ENCODE measurements at places on chromosomes 4 and X.

DNA sequence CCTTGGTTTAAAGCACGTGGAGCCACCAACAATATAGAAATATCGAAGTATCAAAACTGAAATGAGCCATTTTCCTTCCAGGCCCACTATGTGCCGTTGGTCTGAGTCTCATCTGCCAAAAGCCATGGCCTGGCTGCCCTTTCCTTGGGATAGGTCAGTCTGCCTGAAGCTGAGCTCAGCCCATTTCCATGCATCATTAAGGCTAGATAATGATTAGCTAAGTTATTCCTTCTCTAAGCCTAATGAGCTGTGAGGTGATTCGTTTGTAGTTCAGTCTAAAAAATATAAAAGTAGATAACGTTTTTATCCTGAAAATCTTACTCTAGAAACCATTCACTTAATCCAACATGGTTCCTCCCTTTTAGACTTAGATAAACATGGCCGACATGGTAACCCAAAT is 936.2 kb upstream of the LCORL start:
- DNase-seq = no peak

DNA sequence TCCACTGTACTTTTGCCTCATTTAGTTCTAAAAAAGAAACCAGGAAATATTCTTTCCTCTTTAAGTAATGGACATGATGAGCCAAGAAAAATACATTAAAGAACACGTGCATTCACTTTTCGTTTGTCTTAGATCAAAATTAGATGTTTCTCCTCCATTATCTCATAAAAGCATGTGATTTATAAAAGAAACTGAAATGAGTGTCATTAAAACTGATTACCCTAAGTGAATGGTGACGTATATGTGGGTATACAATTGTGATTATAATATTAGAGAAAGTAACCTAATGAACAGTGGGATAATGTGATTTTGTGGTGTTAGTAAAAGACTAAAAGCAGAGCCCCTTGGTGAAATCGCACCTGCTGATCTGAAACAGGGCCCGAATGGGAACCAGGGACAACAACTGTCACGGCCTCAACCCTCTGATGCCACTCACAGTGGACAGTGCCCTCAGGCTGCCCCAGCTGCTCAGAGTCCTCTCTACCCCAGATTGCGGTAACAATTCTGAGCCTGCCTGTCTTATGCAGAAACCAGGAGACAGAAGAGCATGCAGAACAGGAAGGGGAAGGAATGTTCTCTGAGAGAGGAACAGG is 25.7 kb upstream of the HS6ST2 start:
- no peak for DNase-seq

DNA sequence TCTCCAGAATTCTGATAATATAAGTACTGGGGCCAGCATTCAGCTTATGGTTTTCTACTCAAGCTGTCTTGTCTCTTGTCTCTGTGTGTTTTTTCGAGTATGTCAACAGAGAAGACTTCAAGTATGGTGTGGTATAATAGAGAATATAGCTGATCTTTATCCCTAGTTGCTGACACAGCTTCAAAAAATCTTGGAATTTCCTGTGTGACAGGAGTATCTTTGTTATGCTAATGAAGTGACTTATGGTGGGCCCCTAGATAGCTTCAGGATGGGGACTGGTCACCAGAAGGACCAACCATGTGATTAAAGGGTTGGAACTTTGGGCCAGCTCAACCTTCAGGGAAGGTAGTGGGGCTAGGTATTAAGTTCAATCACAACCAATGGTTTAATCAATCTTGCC is 2.9 kb downstream of the GPRASP3 start:
- DNase-seq = no peak

GRCh38 chr4:79404666-79405065 is 3.4 kb downstream of the GK2 start:
- no peak for DNase-seq

- DNase-seq = no peak
Measured at GRCh38 chr4:36174570-36174969, 69.7 kb downstream of the ARAP2 start.

DNA sequence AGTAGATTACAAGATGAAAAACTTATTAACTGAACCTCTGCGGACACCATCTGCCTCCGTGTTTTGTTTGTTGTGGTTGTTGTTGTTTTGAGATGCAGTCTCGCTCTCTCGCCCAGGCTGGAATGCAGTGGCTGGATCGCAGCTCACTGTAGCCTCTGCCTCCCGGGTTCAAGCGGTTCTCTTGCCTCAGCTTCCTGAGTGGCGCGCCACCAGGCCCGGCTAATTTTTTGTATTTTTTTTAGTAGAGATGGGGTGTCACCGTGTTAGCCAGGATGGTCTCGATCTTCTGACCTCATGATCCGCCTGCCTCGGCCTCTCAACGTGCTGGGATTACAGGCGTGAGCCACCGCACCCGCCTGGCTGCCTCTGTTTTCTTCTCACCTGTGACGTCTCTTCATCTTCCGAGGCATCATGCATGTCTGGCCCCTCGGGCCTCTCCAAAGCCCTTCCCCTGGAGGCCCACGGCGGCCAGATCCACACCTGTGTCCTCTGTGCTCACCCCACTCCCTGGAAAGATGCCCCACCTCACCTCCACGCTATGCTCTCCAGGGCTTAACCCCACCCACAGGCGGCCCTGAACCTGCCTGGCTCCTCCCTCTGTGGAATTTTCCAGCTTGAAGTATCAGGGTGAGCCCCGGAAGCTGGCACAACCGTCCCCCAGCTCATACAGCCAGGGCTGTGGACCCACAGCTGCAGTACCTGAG is 77.0 kb upstream of the MXD4 start:
- DNase-seq = no peak

DNA sequence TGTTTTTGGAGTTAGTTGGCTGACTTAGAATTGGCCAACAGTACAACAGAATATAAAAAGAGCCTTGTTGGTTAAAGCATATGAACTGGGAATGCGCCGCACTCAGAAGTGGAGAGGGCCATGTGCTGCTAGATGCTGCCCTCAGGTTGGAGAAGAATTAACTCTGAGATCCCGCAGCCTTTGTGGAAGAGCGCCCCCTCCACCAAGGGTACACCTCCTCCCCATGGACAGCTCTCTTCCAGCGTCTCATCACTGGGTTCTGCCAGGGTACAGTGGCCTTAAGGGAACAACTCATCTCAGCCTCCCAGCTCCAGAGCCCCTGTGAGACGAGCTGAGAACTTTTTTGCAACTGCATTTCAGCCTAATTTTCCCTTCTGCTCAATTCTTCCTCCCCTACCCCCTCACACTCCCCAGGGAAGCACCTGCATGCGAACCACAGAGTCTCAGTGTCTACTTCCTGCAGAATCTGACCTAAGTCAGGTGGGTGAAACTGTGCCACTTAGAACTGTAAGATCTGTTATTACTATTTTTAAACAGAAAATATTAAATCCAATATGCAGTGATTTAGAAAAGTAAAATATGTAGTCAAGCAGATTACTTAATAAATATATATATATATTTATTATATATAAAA is 380.6 kb downstream of the RAB28 start:
- no peak for DNase-seq

GRCh38 chrX:103356130-103356798 is at the start of gene TCEAL9:
Gene TCEAL9, plus strand, starts transcription at chrX:103356506. Its CDS starts 1,179 bp downstream, at chrX:103357685.
- DNase-seq = peak; percentile 67

GRCh38 chrX:54695816-54696487 is 102.1 kb downstream of the ITIH6 start:
- no peak for DNase-seq

DNA sequence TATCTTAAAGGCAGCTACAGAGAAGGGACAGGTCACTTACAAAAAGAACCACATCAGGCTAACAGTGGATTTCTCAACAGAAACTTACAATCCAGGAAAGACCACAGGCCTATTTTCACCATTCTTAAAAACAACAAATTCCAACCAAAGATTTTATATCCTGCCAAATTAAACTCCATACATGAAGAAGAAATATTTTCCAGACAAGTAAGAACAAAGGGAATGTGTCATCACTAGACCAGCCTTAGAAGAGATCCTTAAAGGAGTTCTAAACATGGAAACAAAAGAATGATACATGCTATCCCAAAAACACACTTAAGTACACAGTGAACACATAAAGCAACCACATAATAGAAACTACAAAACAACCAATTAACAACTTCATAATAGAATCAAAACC is 105.6 kb downstream of the ANXA10 start:
- DNase-seq = no peak

DNA sequence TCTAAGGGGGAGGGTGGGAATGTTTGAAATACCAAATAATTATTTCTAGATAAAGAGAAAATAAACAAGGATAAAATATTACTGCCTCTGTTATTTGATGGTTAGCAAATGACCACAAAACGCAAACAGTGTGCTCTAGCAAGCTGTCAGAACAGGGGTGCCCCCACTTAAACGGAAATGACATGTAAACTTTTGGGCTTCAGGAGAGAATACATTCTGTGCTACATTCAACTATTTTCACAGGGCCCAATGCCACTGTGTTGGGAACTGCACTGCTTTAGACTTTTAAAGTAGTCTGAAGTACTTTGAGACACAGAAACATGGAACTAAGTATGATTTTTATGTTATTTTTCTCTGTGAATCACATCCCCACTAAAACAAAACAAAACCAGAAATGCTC is 14.1 kb downstream of the CD40LG start:
- no peak for DNase-seq

DNA sequence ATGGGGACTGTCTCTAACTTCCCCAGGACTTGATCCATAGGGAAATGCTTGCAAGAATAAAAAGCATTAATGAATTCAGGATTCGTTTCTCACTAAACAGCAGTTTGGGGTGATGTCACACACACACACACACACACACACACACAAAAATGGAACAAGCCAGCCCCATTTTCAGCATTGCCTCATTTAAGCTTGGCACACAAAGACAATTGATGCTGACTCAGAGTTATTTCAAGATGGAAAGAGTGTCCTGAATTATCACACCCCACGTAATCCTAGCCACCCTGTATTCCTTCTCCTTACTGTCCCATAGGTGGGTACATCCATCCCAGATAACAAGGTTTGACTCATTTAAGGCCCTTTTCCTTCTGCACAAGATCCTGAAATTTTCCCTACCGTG is 345.1 kb upstream of the HS3ST1 start:
- no peak for DNase-seq

GRCh38 chr4:37463033-37463856 is 218.7 kb downstream of the NWD2 start:
- no peak for DNase-seq

GRCh38 chr4:55125087-55125721 is at the start of gene KDR:
Gene KDR, minus strand, starts transcription at chr4:55125595. Its CDS starts 302 bp downstream, at chr4:55125293.
- peak; percentile 7 for DNase-seq

GRCh38 chrX:11266573-11267003 is 26.6 kb upstream of the AMELX start:
- DNase-seq = no peak

GRCh38 chr4:10715696-10716095 is 31.1 kb upstream of the CLNK start:
- DNase-seq = no peak

GRCh38 chr4:138864961-138865720 is 150.4 kb upstream of the NOCT start:
- no peak for DNase-seq

DNA sequence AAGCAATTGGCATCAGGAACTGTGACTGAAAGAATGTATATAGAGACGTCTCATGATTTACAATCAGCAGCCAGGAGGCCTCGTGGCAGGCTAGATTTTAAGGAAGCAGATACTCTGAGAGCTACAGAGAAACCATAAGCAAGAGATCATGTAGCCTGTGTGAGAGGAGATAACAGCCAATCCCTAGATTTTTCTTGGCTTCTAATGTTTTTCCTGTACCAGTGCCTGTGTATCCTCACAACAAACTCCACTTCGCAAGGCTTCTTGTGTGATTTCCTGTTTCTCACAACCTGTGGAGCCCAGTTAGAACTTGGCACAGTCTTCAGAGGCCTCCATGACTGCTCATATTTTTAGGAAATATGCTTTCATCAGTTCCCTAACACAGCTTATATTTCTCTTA is 147.9 kb downstream of the PTCHD1 start:
- DNase-seq = no peak

GRCh38 chrX:109797311-109797975 is 64.4 kb upstream of the ACSL4 start:
- no peak for DNase-seq

DNA sequence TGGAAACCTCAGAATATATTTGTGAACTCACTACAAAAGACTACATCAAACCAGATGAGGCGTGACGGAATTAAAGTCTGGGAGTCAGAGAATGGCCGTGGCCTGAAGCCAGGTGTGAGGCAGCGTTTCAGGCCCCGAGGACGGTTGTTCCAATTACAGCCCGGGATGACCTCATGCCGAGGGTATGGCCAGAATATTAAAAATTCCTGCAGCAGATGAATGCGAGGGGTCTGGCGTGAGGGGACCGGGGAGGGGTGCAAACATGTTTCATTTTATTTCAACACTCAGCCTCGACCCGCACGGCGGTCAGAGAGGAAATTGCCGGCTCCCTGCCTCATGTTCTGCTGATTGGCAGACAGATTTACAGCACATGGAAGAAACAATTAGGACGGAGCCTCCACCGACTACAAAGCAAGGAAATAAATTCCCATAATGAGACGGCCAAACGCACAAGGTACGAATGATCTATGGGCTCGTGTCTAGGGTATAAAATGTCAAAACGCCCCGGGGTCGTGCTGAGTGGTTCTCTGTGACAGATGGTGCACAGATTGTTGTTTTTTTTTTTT is 289.7 kb downstream of the SHOX start:
- DNase-seq = no peak

- no peak for DNase-seq
Measured at GRCh38 chrX:56661193-56661592, 67.8 kb upstream of the NBDY start.

DNA sequence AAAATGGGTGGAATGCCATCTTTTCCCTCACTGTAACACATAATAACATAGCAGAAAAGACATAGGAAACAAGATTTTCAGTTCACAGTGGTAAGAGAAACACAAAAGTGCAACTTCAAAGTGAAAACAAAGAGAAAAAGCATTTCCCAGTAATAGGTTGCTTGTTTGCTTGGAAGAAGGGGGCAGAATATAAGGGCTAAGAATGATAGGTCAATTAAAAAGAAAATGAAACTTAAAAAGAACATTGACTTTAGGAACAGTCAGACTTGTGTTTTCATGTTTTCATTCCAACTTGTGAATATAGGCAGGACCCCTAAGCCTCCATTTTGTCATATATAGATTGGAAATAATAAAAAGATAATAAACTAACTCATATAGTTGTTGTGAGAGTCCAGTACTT is 168.2 kb upstream of the PPP3CA start:
- no peak for DNase-seq

GRCh38 chr4:153788051-153788412 is 851 bp downstream of the SFRP2 start:
- no peak for DNase-seq

DNA sequence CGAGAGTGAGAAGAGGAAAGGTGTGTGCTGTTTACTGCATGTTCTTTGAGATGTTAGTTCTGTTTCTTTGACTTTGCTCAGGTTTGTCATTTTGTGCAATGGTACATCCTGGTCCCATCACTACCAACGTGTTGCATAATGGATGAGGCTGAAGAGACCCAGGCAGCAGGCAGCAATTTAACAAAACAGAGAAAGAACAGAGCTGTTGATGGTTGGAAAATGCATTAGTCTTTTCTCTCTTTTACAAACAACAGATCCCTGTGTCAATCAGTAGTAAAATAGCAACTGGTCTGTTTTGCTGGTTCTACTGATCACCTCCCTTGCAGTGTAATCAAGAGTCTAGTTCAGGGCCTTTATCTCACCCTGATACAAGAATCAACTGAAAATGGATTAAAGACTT is 64.8 kb upstream of the LIMCH1 start:
- DNase-seq = no peak
